Kidney epithelial cell (primary cell): ENCODE measurements at places on chromosomes 13 and 19.

GRCh38 chr13:111845621-111846351 lies 221.2 kb upstream of the SOX1 start:
- DNase-seq = no peak

GRCh38 chr19:33736158-33736557 lies 60.5 kb upstream of the KCTD15 start:
- no peak for DNase-seq

- no peak for DNase-seq
These were observed 242.2 kb downstream of the B3GLCT start for GRCh38 chr13:31441800-31442510.

- no peak for DNase-seq
These were observed 14.5 kb upstream of the ZBTB32 start for GRCh38 chr19:35689836-35690235.

- no peak for DNase-seq
These were observed 8.7 kb downstream of the FIZ1 start for GRCh38 chr19:55590617-55591016.

DNA sequence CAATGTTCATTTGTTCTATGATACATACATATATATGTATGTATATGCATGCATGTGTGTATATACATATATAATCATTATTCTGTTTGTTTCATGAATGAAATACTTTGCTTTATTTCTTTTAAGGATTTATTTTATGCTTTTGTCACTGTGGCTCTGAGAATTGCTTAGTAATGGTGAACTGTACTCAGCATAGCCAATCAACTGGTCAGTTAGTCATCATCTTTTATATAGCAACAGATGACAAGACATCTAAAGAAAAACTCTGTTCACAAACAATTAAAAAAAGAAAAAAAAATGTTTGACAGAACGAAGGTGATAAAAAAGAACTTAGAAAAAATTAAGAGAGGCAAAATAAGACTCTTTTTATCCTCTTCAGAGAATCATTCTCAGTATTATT lies 1440.3 kb downstream of the PCDH9 start:
- no peak for DNase-seq

DNA sequence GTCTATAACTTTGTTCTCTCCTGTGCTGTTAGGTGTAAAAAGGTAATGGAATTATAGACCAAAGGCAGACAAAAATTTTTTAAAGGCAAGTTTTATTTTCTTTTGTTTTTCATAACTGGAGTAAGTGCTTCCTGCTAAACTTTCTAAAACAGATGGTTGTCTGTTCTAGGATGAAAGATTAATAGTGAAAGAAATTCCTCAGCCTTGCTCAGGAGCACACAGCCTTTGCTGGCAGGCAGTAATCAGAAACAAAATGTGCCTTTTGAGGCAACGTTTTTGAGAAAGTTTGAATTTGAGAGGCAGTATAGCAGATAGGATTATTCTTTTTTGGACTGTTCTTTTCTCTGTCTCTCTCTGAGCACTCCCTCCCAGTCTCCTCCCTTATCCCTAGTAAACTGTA lies 2749.5 kb downstream of the PCDH9 start:
- DNase-seq = no peak

- DNase-seq = no peak
These were observed 3.6 kb downstream of the ZIC5 start for GRCh38 chr13:99967869-99968520.

DNA sequence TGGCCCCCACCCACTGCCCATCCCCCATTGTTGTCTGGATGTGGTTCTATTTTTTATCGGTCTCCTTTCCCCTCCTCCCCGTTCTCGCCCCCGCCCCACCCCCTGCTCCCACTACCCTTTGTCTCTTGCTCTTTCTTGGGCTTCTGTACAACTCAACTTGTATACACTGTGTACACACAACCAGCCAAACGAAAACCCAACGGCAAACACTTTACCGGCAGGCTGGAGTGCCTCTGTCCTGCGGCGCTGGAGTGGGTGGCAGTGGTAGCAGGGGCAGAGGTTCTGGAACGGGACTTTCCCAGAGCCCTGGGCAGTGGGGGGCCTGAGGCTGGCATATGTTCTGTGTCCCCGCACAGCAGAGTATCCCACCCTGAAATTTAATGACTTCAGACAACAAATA lies 13.7 kb downstream of the RRAS start:
- no peak for DNase-seq

GRCh38 chr13:74048756-74049155 lies 85.4 kb downstream of the KLF12 start:
- DNase-seq = no peak

DNA sequence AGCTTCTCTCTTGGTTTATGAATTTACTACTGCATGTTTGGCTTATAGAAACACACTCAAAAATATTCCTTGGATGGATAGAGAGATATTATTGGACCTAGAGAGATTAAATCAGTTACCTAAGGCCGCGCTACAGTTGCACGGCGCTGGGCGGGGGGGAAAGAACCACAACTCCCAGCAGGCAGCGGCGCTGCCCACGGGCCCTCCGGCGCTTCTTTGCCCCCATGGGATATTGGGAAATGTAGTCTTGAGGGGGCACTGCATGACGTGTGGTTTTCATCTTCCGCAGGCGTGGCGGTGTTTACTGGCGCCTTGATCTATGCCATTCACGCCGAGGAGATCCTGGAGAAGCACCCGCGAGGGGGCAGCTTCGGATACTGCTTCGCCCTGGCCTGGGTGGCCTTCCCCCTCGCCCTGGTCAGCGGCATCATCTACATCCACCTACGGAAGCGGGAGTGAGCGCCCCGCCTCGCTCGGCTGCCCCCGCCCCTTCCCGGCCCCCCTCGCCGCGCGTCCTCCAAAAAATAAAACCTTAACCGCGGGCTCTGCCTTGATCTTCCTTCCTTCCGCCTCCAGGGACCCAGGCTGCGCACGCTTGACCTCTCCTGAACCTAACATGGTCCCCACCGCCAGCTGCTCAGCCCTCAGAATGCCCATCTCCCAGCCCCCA lies 4.8 kb downstream of the EMP3 start:
- DNase-seq = no peak

- no peak for DNase-seq
These were observed 1065.1 kb upstream of the SPRY2 start for GRCh38 chr13:81406022-81406421.

- DNase-seq = no peak
These were observed 49.7 kb downstream of the TEX29 start for GRCh38 chr13:111370147-111370546.

DNA sequence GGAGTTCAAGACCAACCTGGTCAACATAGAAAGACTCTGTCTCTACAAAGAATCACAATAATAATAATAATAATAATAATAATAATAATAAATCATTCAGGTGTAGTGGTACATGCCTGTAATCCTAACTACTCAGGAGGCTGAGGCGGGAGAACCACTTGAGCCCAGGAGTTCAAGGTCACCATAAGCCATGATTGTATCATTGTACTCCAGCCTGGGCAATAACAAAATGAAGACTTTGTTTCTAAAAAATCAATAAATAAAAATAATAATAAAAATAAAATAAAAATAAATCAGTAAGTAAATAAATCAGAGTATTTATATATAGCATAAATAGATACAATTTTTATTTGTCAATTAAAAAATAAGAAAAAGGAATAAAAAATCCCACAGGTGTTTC lies 1636.4 kb downstream of the SLITRK1 start:
- DNase-seq = no peak

DNA sequence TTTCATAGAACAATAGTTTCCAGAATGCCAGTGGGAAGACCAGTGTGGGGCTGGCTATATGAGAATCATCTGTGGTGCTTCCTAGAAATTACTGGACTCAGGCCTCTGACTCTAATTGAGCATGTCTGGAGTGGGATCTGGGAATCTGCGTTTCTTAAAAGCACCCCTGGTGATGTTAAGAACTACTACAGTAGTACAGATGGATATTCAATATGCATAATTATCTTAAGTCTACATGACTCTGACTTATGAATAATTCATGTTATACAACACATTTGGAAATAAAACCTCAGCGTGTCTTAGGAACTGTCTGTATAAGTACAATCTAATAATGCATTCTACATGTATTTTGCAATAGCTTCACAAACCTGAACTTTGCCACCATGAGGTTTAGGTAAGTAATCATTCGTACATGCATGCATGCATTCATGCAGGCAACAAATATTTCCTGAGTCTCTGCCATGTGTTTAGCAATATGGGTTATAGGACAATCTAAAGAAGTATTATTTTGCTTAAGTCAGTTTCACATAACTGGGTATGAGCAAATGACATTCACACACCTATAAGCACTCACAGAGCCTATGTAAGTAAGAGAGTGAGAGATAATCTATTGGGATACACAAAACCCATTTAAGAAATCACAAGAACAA lies 62.0 kb downstream of the EPSTI1 start:
- DNase-seq = no peak

- DNase-seq = no peak
These were observed 37.6 kb upstream of the IGFL1 start for GRCh38 chr19:46191972-46192371.

DNA sequence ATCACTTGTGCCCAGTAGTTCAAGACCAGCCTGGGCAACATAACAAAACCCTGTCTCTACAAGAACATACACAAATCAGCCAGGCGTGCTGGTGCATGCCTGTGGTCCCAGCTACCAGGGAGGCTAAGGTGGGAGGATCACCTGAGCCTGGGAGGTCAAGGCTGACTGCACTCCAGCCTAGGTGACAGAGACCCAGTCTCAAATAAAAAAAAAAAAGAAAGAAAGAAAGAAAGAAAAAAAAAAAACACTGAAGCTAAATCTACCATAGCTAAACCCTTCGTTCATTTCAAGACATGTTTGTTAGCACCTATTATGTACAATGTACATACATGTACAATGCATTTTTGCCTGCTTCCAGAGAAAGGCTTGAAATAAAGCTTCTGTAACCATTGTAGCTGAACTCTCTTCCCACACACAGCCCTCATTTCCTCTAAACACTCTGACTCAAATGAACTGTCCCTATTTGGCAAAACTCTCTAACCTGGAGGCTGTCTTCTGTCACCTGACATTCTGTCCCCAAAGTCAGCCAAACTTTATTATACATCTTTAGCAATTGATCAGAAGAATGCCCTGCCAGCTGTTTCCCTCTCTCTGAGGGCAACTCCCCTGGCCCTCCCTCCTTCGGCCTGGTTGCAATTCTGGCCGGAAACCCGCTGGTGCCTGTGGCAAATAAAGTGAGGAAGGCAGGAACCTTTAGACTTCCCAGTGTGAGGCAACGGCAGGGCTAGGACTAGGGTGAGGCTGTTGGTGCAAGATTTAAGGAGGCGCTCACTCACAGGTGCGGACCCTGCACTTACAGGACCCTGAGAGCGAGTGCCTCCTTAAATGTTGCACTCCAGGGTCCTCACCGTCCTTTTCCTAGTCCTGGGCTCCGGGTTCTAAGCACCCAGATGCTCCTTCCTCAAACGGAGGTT lies 1.8 kb downstream of the ETHE1 start:
- DNase-seq = no peak

DNA sequence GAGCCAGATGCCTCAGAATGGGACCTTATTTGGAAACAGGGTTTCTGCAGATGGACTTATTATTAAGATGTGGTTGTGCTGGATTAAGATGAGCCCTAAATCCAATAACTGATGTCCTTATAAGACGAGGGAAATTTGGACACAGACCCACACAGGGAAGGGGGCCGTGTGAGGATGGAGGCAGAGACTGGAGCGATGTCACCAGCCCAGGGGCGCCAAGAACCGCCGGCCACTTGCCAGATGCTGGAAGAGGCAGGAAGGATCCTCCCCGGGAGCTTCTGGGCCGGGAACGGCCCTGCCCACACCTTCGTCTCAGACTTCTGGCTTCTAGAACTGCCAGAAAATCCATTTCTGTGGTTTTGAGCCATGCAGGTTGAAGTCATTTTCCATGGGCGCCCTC lies 26.6 kb downstream of the GNG7 start:
- no peak for DNase-seq

- no peak for DNase-seq
These were observed 179.8 kb upstream of the NBEA start for GRCh38 chr13:34762312-34762711.

- DNase-seq = no peak
These were observed 58.9 kb downstream of the RXFP2 start for GRCh38 chr13:31798189-31798588.

DNA sequence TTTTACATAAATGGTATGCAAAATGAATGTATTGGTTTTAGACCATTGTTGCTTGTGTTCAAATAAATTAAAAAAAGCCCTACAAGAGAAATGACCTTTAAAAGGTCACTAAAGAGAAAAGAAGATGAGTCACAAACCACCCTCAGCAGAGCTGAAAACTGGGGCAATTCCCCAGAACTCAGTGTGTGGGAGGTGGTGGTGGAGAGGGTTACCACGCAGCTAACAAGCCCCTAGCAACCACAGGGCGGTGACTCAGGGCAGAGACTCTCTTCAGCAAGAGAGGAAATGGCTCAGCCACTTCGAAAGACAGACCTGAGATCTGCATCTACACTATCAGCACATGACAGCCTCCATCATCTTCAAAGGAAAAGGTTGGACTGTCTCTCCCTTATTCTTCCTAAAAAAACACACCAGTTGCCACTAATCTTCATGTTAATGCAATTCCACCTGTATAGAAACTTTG lies 29.4 kb upstream of the NDFIP2 start:
- peak; percentile 92 for DNase-seq

- no peak for DNase-seq
These were observed 153.6 kb upstream of the TMTC4 start for GRCh38 chr13:100828226-100828625.

DNA sequence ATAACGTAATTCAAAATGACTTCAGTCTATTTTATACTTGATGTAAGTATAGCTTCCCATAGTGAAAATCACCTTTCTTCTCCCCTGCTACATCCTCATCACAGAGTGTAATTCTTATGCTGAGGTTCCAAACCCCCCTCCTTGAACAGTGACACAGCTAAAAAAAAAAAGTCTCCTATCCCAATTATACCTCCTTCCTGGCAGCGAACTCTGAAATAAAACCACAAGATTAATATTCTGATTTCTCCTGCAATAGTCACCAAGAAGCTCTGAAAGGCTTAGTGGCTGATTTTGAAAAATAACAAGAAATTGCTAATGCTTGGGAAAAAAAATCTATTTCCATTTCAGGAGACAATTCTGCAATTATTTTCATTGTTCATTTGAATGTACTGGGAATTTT lies 36.3 kb downstream of the EFNB2 start:
- DNase-seq = no peak

GRCh38 chr19:55635856-55636440 lies 4.9 kb upstream of the ZNF580 start:
- DNase-seq = no peak

GRCh38 chr13:26943748-26944147 lies 183.2 kb upstream of the GPR12 start:
- no peak for DNase-seq
